ENCODE measurements at places on chromosomes 2 and 18. TPM values are rescaled to one million over a fixed set of nuclear protein-coding genes. Genes with fewer than 3 reads are reported as not detected.

- no peaks in the 10 kb centered on the region for H3K36me3 ChIP-seq
- DNase-seq = no peak
- no peaks in the 10 kb centered on the region for H3K4me1 ChIP-seq
- no peak overlapping the region for H3K27ac ChIP-seq
- no peaks in the 10 kb centered on the region for H3K27me3 ChIP-seq
- no peak overlapping the region for H3K4me3 ChIP-seq
Observed at GRCh38 chr2:147550995-147551731, 293.7 kb upstream of the ACVR2A start.

Gene ORC4
- polyA plus RNA-seq = 9.7 TPM

Gene BCS1L
- 110 TPM for polyA plus RNA-seq

- no peaks in the 10 kb centered on the region for H3K27me3 ChIP-seq
- no peak for DNase-seq
- no peak overlapping the region for H3K4me3 ChIP-seq
- H3K36me3 ChIP-seq = no peaks in the 10 kb centered on the region
- no peaks in the 10 kb centered on the region for H3K4me1 ChIP-seq
- H3K27ac ChIP-seq = no peak overlapping the region
Observed at GRCh38 chr2:154537024-154537423, 161.5 kb upstream of the KCNJ3 start.

Gene PLEKHH2
- polyA plus RNA-seq = 2.7 TPM

GRCh38 chr18:8337211-8337610, 272.0 kb upstream of the RAB12 start:
- H3K36me3 ChIP-seq = no peaks in the 10 kb centered on the region
- DNase-seq = no peak
- no peak overlapping the region for H3K4me3 ChIP-seq

DNA sequence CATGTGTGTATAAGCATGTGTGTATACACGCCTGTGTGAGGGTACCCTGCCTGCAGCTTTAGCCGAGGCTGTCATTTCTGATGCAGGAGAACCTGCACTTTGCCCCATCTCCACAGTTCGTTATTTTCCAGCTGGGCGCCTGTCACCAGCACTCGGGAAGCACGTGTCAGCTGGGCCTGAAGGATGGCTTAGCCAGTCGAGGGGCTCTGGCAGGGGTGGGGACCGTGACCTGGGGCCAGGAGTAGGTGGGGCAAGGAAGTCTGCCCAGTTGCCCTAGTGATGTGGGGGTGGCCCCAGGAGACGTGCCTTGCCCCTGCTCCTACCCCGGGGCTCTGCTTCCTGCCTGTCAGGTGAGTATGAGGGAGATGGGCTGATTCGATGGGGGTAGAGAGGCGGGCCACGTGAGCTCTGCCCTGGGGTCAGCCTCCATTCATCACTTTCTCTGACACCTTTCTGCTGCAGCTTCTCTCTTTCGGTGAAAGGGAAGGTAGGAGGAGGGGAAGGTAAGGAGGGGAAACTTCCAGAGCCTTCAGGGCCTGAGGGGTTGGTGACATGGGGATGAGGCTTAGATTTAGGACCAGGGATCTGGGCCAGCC, 130.6 kb upstream of the SKOR2 start:
- no peak overlapping the region for H3K27ac ChIP-seq
- H3K27me3 ChIP-seq = no peaks in the 10 kb centered on the region
- H3K4me1 ChIP-seq = no peaks in the 10 kb centered on the region

DNA sequence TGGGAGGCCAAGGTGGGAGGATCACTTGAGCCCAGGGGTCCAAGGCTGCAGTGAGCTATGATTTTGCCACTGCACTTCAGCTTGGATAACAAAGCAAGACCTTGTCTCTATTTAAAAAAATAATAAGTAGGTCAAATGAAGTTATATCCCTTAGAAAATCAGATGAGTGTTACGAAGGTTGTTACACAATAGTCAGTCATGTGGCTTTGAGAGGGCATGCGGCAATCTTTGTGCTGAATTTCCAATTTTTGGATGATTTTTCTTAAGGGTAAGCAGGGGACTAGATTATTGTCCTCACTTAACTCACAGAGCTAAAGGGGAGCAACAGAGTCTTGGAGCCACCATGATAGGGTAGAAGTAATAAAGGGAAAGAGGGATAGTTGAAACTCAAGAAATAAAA, 71.8 kb downstream of the B3GNT2 start:
- H3K27me3 ChIP-seq = no peaks in the 10 kb centered on the region
- H3K4me3 ChIP-seq = no peak overlapping the region
- H3K4me1 ChIP-seq = no peaks in the 10 kb centered on the region

Gene NEU2
- not detected for polyA plus RNA-seq

GRCh38 chr2:63192169-63192888, 141.7 kb downstream of the OTX1 start:
- no peak for DNase-seq
- H3K36me3 ChIP-seq = no peaks in the 10 kb centered on the region
- peaks cover 3% of the 10 kb centered on the region for H3K4me1 ChIP-seq
- no peak overlapping the region for H3K4me3 ChIP-seq
- no peak overlapping the region for H3K27ac ChIP-seq

GRCh38 chr2:119679526-119679837, 481 bp downstream of the TMEM177 start:
- H3K27me3 ChIP-seq = no peaks in the 10 kb centered on the region
- no peaks in the 10 kb centered on the region for H3K4me1 ChIP-seq
- DNase-seq = no peak
- no peak overlapping the region for H3K27ac ChIP-seq
- H3K4me3 ChIP-seq = peak overlapping the region; percentile 80

Gene EML6
- polyA plus RNA-seq = 4.9 TPM

DNA sequence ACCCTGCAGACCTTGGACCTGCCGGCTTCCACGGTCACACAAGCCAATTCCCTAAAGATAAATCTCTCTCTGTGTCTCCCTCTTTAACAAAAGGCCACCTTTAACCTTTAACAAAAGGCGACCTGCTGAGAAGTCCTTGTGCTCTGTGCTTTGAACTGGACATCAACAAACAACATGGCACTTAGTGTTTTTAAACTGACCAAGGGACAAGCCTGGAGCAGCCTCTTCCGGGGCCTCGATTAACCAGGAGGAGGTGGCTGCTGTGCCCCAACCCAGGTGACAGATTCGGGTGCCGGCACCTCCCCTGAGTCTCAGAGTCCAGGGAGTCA, 135.3 kb downstream of the RTP5 start:
- no peaks in the 10 kb centered on the region for H3K27me3 ChIP-seq
- no peaks in the 10 kb centered on the region for H3K36me3 ChIP-seq
- H3K27ac ChIP-seq = no peak overlapping the region
- H3K4me3 ChIP-seq = no peak overlapping the region
- no peaks in the 10 kb centered on the region for H3K4me1 ChIP-seq

DNA sequence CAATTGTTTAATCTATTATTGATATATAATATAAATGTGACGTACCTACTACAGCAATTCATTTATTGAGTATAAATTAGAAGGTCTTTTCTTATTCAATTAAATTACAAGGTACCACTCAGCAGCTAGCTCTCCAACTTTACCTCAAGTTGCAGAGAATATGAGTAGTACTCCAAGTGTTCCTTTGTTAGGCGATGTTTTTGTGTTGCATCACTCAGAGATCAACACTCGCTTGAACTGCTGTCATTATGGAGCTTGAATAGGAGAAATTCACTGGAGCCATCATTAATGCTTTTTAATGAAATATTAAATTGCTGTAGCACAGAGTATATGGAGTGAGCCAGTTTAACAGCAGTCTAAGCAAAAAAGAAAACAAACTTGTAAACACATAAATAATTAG, 320.0 kb downstream of the FSIP2 start:
- DNase-seq = no peak
- H3K36me3 ChIP-seq = no peaks in the 10 kb centered on the region
- no peaks in the 10 kb centered on the region for H3K27me3 ChIP-seq
- H3K27ac ChIP-seq = no peak overlapping the region
- H3K4me1 ChIP-seq = peaks cover 5% of the 10 kb centered on the region

GRCh38 chr2:149037851-149038250, 648 bp upstream of the LYPD6B start:
- no peak overlapping the region for H3K4me3 ChIP-seq
- H3K27me3 ChIP-seq = no peaks in the 10 kb centered on the region
- H3K4me1 ChIP-seq = no peaks in the 10 kb centered on the region
- peak overlapping the region; percentile 40 for H3K27ac ChIP-seq
- DNase-seq = peak; percentile 44

DNA sequence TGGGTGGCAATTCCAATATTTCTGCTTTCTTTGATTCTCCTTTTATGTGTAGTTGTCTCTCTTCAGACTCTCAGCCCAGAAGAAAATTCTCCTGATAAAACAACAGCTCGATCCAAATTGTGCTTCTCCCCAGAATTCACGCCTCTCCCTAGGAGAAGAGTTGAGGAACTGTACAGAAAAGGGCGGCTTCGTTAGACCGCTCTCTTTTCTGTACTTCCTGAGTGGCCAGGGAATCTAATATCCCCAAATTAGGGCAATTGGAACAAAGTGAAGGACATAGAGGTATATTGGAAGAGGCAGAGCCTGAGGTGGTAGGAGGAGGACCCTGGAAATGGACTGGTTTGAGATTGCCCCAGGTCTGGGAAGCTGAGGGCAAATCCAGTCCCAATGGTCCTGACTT, 5.6 kb downstream of the ADCYAP1 start:
- H3K4me1 ChIP-seq = peaks cover 8% of the 10 kb centered on the region
- no peak for DNase-seq
- no peak overlapping the region for H3K27ac ChIP-seq
- H3K27me3 ChIP-seq = peaks cover 19% of the 10 kb centered on the region

Gene ZNF514
- polyA plus RNA-seq = 12.7 TPM

Data from pancreas (tissue), 10 donors.